Frontal cortex (tissue), 4 donors: ENCODE measurements at places on chromosomes 4 and X.

GRCh38 chr4:8642651-8643321, 50.2 kb downstream of the CPZ start:
- no peak for DNase-seq

- no peak for DNase-seq
Observed at GRCh38 chr4:16029262-16029661, 54.6 kb downstream of the PROM1 start.

- DNase-seq, result no peak
Observed at GRCh38 chr4:1200425-1201035, 28.1 kb upstream of the SPON2 start.

GRCh38 chr4:172787111-172787510, 381.5 kb upstream of the GALNT7 start:
- DNase-seq, result no peak

DNA sequence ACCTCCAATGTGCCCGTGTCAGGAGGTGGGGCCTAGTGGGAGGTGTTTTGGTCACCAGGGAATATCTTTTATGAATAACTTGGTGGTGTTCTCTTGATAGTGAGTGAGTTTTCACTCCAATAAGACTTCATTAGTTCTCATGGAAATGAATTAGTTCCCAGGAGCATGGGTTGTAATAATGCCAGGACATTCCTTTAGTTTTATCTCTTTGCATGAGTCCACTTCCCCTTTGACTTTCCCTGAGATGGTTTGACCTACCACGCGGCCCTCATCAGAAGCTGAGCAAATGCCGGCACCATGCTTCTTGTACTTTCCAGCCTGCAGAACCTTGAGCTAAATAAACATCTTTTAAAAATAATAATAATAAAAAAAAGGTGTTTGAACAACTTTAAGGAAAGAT, 112.9 kb upstream of the ACSL4 start:
- no peak for DNase-seq

DNA sequence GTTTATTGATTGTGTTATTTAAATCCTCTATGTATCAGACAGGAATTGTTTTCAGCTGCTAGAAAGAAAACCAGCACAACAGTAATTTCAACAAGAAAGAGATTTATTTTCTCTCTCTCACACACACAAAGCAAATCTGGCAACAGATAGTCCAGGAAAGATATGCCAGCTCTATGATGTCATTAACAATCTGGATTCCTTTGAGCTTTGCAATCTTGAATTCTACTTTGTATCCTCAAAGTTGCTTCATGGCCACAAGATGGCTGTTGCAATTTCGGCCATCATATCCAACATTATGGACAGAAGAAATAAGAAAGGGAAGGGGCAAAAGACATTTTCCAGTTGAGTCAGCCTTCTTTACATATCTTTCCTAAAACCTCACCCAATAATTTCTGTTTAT, 19.8 kb upstream of the FMR1 start:
- DNase-seq, result no peak

DNA sequence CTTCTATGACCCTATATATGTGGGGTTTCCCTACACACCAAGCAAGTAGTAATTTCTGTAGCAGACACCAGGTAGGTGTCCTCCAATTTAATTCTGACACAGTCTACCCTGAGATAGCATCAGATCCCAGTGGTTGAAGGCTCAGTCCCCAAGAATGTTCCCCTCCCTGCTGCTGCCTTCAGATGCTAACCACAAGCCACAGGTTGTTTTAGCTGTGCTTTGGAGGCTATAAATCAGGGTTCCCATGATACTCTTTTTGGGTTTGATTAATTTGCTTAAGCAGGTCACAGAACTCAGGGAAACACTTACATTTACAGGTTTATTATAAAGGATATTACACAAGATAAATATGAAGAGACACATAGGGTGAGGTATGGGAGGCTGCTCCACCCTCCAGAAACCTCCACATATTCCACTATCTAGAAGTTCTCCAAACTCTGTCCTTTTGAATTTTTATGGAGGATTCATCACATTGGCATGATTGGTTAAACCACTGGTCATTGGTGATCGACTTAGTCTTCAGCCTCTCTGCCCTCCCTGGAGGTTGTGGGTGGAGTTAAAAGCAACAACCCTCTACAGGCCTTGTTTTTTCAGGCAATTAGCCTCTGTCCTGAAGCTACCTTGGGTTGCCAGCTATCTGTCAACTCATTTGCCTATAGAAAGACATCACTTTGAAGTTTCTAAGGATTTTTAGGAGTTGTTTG, 50.8 kb downstream of the GRIA2 start:
- no peak for DNase-seq
